ENCODE measurements at places on chromosomes 5 and 9. TPM values are rescaled to one million over a fixed set of nuclear protein-coding genes. Genes with fewer than 3 reads are reported as not detected.

The CFAP77 gene
- total RNA-seq, result 0.13 TPM

The SLC6A19 gene
- total RNA-seq, result not detected

The ABO gene
- total RNA-seq, result not detected

The CD274 gene
- total RNA-seq, result 4.8 TPM

The WDR31 gene
- 5.0 TPM for total RNA-seq

The SVEP1 gene
- total RNA-seq, result 71.7 TPM

The SHC3 gene
- 57.2 TPM for total RNA-seq
